T-helper 22 cell (primary cell): ENCODE measurements at places on chromosomes 13 and 19.

DNA sequence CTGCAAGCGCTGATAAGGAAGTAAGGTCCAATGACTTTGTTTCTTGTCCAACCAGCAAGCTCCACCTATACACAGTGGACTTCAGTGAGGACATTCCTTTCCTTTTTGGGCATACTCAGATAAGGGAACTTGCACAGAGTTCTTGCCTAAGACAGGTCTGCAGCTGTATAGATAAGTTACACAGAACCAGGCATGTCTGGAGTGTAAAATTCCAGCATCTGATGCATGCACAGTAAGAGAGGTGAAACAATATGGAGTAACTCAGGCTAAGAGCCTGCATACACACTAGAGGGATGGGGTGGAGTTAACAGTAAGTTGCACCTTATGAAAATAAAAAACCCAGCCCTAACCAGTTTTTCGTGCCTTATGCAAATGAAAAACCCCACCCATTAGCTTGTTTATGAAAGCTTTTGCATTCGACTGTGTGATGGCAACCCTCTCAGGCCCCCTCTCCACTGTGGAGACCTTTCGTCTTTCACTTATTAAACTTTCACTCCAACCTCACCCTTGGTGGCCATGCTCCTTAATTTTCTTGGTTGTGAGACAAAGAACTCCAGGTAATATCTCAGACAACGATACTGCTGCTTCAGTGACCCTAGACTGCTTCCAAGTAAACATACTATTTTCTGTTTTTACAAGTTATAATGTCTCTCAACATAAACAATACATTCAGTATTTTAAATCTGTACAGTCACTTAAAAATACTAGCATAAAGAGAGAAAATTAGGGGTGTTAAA lies 2859.0 kb upstream of the PCDH20 start:
- DNase-seq, result no peak

DNA sequence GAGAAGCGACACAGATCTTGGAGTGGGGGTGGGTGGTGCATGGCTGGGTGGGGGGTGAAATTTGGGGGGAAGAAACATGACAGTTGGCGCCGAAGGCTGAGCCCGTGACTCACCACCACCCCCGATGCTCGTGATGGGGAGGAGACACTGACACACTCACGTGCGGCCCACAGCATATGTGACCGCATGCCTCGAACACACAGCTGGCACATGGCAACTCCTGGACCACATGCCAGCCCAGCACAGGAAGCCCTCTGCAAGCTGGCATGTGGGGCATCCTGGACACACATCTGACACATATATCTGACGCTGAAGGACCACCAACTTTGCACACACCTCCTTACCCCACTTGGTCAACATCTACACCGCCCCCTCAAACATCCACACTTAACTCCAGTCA lies 1.2 kb upstream of the GRIK5 start:
- no peak for DNase-seq

DNA sequence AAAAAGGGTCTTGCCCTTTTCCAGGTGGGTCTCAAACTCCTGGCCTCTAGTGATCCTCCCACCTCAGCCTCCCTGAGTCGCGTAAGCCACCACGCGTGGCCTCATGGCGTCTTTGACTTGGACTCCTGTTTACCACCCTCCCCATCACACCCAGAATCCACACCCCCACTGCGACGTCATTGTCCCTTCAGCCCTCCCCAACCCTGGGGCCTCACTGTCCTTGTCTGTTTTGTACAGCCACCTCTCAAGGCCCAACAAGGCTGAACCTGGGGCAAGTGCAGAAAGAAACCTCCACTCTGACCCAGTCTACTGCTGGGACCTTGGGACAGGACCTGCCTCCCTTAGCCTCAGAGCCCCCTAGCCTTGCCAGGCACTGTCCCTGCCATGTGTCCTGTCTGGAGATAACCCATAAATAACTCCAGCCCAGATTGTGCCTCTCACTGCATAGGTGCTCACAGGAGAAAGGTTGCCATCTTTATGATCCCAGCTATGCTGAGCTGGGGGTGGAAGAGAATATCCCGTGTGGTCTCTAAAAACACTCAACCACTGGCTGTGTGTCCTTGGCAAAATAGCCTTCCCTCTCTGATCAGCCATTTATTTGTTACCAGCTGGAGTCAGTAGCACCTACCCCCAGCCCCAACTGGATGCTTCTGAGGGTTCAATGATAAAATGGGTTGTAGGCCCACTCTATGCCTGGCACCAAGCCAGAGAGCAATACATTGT lies 1.8 kb upstream of the IFI30 start:
- DNase-seq, result no peak

DNA sequence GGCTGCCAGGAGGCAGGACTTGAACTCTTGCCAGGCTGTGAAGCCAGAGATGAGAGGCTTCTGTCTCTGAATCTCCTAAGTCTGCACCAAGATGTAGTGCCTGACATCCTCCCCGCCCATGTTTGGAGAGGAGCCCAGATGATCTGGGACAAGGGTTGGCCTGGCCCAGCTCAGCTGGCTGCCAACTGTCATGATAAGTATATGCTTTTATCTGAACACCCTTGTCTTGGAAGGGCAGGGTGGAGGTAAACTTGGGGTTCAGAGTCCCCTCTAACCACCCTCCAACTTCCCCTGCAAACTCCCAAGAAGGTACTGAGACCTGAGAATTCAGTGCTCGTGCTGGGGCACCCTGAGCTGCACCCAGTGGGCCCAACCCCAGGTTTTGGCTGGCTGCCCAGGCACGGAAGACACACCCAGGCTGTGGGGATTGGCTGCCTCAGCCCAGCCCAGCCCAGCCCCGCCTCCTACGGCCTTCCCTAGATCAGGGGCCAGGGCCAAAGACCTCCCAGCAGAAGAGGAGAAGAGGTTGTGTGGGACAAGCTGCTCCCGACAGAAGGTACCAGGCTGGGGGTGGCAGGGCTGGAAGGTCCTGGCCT lies at the start of gene CYP4F12:
CYP4F12 (plus strand) TSS at position 508 of the 596 bp plus-strand sequence. CDS start 443 bp downstream, outside the sequence.
- no peak for DNase-seq

- DNase-seq, result no peak
Measured at GRCh38 chr19:12482509-12482886, 2.1 kb downstream of the ZNF709 start.

- DNase-seq, result no peak
Measured at GRCh38 chr13:51539887-51540286, 44.4 kb upstream of the WDFY2 start.

DNA sequence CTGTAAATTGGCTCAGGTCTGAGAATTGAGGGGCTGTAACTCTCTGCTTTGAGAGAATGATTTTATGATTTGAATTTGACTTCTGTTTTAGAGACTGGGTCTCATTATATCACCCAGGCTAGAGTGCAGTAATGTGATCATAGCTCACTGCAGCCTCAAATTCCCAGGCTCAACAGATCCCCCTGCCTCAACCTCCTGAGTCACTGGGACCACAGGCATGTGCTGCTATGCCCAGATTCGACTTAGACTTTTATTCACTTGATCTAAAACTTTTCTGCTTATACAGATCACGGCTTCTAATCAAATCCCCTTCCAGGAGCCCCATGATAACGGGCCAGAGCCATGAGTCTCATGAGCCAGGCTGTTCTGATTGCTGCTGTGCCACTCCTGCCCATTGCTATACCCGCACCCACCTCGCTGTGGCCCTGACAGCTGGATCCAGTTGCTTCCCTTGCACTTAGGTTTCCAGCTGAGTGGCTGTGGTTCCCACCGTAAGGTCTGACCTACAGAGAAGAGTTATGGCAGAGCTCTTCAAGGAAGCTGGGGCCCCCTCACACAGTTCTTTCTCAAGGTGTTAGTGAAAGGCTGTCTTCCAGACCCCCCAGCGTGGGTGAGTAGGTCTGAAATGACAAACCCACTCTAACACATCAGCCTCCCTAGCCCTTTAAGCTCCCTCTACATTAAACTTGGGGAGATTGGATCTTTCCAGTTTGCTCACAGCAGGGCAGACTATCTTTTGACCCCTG lies 251.2 kb upstream of the SGCG start:
- DNase-seq, result no peak

DNA sequence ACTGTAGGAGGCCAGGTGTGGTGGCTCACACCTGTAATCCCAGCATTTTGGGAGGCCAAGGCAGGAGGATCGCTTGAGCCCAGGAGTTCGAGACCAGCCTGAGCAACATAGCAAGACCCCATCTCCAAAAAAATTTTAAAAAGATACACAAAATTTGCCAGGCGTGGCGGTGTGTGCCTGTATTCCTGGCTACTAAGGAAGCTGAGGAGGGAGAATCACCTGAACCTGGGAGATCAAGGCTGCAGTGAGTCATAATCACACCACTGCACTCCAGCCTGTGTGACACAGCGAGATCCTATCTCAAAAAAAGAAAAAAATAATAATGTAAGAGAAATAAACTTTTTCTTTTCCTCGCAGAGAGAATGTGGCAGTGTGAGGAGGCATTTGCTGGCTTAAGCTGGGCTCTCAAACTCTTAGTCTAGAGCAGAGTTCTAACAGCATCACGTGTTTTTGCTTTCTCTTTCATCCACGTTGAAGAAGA lies 21.1 kb downstream of the FAM187B start:
- peak; percentile 66 for DNase-seq

GRCh38 chr19:49374665-49375434 lies 11.2 kb downstream of the DKKL1 start:
- no peak for DNase-seq

- no peak for DNase-seq
Measured at GRCh38 chr13:52906122-52906903, 57.9 kb upstream of the PCDH8 start.

DNA sequence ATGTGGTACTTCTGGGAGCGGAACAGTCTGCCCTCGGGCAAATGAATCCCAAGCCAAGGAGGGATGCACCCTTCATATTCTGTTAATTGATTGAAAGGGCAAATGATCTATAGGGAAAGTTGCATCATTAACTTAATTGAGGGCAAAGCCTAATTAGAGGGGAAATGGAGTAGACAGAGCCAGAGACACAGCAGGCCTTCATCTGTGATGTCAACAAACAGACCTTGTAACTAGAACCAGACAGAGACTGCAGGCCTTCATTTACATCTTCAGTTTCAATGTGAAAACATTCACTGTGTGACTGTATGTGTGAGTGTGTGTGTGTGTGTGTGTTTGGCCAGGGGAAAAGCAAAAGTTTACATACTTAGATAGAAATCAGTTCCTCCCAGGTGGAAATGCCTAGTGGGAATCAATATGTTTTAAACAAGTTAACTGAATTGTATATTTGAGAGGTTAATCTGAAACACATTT lies 126.4 kb downstream of the SPRY2 start:
- DNase-seq, result no peak

DNA sequence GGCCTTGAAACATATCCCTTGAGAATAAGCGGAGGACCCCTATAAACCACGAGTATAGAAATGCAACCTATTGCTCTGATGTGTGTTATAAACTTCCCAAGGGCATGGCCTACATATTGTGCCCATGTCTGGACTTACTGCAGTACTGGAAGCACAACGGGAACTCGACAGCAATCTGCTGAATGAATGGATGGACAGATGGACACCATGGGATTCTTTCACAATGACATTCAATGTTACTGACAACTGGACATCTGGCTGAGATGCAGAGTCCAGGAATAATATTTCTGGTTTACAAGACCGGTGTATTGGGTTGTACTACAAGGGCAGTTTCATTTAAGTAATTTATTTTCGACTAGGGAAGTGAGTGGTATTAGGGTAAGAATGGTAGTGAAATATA lies 123.7 kb downstream of the MIPEP start:
- DNase-seq, result no peak

DNA sequence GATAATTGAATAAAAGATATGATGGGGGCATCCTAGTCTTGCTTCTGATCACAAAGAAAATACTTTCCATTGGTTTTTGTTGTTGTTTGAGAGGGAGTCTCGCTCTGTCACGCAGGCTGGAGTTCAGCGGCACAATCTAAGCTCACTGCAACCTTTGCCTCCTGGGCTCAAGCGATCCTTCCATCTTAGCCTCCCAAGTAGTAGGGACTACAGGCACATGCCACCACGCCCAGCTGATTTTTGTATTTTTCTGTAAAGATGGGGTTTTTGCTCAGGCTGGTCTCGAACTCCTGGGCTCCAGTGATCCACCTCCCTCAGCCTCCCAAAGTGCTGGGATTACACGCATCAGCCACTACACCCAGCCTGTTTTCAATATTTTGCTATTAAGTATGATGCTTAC lies 17.1 kb upstream of the PSMC4 start:
- DNase-seq, result no peak

DNA sequence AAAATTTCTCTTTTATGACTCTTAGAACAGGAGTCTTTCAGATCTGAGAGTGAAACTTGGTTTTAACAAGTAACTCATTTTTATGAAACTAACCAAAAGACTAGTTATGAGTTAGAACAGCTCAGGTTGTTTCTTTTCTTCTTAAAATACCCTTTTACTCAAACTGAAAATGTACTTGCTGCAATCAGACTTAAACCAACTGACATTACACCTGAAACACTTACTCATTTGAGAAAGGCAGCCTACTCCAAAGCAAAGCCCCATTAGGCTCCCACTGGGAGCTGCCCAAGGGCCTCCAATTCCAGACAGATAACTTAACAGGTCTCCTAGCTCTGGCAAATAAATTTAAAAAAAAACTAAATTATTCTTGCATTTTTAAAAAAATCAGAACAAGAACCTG lies 3.6 kb downstream of the FOXO1 start:
- no peak for DNase-seq

- DNase-seq, result no peak
Measured at GRCh38 chr13:48576448-48577010, 43.6 kb upstream of the RCBTB2 start.

- DNase-seq, result no peak
Measured at GRCh38 chr13:50453188-50453587, 390.3 kb downstream of the DLEU7 start.

GRCh38 chr13:88617176-88617575 lies 946.0 kb downstream of the SLITRK5 start:
- no peak for DNase-seq

DNA sequence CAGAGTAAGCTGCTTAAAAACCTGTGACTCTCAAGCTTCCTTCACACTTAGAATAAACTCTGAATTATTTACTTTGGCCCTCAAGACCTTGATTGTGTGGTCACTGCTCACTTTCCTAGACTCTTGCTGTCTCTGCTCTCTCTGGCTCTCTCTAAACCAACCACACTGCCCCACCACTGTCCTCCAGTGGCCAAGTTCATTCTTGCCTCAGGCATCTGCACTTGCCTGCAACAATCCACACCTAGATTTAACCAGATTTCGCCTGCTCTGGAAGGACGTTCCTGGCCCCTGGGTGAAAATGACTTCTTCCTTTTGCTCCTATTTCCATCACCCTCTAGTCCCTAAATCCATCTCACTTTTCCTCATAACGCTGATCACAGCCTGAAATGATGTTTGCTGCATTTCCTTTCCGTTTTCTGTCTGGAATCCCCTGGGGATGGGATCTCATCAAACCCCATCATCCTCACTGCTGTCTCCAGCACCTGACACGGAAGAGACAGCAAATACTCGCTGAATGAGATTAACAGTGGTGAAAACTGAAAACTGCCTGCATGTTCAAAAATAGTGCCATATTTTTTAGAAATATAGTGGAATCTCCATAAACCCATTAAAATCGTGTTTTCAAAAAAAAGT lies 232.6 kb downstream of the UQCRFS1 start:
- no peak for DNase-seq

- DNase-seq, result no peak
Measured at GRCh38 chr19:5545984-5546383, 21.8 kb downstream of the TINCR start.

DNA sequence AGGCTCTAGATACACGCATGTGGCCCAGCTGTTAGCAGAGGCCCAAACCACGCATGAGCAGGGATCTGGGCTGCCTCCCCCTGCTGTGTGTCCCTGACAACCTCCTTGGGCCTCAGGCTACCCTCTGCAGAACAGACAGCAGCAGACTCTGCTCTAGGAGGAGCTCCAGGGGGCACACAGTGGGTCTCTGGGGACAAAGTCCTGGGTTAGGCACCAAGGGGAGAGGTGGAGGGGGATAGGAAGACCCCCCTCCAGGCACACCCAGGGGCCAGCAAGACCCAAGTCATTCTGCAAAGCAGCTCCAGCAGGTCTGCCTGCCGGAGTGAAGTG lies 8.0 kb downstream of the TINCR start:
- DNase-seq, result no peak
